ENCODE measurements at places on chromosomes 13 and 19. TPM values are rescaled to one million over a fixed set of nuclear protein-coding genes. Genes with fewer than 3 reads are reported as not detected.
A peak's percentile ranks its signal among the peaks of the same experiment; 100 is the strongest.

DNA sequence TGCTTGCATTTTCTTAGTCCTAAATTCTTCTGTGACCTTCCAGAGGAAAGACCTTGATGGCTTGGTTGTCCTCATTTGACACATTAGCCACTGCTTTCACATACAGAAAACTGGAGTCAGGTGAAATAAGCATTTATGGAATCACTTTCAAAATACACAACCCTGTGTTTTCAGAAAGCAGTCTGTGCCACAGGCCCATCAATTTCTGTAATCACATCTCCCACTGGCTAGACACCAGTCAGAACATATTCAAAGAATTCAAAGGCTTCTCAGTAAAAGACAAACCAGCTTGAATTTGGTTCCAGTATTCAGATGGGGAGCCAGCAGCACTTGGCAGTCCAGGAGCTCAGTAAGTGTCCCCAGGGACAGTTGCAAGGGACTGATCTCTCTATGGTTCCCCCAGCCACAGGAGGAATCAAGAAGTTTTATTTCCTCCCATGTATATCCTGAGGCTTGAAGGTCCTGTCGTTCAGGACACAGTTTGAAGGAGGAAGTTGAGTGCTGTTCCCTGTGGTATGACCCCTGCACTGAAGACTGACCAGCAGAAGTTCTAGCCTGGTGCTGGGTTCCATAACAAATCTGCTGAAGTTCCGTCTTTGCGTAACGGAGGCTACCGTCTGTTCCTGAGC is 214.3 kb downstream of the FOXO1 start:
- DNase-seq, result no peak

- DNase-seq, result no peak
Measured at GRCh38 chr19:4090356-4091220, 23.9 kb upstream of the ZBTB7A start.

DNA sequence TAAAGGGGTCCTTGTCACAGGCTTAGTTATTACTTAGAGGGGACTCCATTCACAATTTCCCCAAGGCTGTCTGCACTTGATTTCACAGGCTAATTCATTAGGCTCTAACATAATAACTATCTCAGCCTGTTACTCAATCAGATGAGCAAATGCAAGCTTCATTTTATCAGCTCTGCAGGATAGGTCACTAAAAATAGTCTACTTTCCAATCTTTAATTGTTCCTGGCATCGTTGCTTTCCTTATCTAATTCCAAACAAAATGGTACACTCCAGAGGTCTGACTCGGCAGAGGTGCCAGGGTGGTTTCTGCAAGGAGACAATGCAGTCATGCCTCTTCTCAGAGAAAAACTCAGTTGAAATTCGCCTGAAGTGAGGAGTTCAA is 69.7 kb upstream of the SLC15A1 start:
- no peak for DNase-seq

The TBC1D17 gene
- total RNA-seq, result 5.2 TPM

DNA sequence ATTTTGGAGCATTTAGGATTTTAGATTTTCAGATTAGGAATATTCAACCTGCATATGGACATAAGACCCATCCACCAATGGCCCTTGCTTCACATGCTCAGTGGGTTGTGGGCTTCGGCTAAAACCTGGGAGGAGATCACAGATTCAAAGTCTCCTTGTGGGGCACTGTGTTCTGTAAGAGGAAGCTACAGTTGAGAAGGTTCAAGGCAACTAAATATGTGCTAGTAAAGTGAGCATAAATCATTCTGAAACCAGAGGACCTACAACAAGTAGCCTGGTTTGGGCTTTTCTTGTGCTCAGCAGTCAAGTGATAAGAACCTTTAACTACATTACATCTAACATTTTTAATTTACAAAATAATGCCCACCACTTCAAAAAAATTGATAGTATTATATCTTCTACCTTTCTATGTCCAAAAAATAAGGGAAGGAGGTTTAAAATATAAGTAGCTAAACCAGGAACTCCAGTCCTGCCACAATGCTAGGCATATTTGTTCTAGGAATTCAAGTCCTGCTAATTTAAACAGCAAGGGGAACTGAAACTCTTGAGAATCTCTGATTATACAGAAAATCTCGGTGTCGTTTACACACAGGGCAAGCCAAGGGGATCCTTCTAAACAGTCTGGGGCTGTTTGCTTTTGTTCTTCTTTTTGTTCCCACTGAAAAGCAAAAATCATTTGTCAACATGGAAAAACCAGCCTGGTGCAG is 36.6 kb downstream of the FOXO1 start:
- no peak for DNase-seq

DNA sequence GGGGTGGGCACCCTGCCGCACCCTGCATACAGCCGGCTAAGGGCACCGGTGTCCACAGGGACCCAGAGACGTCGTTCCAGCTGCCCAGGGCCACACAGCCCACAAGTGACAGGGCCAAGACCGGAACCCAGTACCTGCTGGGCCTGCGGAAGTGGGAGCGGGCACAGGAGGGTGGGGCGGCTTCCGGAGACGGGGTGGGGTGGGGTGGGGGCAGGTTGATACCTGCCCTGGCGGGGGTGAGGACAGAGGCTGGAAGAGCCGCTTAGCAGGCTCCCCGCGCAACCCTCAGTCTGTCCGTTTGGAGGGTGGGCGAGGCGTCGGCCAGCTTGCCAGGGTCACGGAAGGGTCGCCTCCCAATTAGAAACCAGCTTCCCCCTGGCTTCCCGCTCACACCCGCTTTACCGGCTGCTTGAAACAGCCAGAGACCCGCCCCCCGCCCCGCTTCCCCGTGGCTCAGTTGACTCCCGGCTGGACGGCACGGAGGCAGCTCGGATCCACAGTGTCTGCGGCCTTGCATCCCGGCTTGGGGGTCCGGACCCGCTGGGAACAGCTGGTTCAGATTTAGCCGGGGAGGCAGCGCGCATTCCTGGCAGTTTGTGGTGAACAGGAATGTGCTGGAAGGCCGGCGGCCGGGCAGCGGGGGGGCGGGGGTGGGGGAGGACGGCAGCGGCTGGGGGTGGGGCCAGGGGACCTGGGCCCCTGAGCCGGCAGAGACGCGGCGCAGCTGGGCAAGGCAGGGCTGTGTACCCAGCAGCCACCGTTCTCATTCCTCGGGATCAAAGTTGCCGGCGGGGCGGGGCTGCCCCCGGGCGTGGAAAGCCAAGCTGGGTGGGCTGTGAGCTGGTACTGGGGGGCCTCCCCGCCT is 1.9 kb downstream of the CNN2 start:
- peak; percentile 78 for DNase-seq

The ZNF439 gene
- total RNA-seq, result 0.40 TPM

- DNase-seq, result peak; percentile 33
Measured at GRCh38 chr13:100872761-100873160, 198.2 kb upstream of the TMTC4 start.

Data from MG63 (cell line).